ENCODE measurements at places on chromosomes 2 and 18.

DNA sequence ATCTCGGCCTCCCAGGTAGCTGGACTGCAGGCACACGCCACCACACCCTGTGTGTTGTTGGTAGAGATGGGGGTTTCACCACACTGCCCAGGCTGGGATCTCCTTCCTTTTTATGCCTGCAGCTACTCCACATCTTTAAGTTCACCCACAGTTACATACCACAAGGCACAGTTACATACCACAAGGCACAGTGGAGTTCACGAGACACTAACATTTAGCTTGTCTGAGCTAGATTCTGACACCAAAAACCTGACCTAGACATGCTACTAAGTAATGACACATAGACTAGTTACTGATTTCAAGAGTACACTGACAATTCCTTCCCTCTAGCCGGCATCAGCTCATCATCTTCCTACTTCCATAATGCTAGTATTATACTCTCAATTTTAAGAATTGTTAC is 4.3 kb downstream of the POLR2D start:
- DNase-seq, result no peak

GRCh38 chr18:8871489-8871888 is 166.1 kb downstream of the MTCL1 start:
- no peak for DNase-seq

DNA sequence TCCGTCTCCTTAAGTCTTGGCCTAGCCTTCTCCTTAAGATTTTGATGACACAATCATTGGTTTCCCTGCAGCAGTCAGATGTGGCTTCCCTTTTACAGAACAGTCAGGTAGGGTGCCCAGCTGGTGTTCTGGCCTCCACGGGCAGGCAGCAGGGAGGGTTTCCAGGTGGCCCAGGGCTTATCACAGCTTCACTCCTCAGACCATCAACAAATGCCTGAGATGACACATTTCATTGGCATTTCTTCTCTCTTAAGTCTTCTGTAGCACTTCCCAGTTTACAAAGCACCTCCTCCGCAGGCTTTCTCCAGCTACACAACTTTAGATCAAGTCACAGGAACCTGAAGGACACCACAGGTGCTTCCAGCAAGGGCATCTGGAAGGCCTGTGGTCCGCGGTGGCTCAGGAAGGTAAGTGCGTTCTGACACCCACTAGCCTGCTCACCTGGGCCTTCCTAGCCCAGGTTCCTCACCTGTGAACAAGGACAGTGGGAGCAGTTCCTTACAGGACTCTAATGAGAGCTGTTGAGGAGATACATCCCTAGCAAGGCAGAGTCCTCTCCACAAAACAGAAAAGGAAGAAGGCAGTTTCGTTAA is 37.6 kb downstream of the PTPN18 start:
- DNase-seq, result no peak

- no peak for DNase-seq
These were observed 296.2 kb upstream of the NRP2 start for GRCh38 chr2:205386109-205386508.

GRCh38 chr2:25174192-25174861 is 5.9 kb upstream of the POMC start:
- DNase-seq, result peak; percentile 26

- DNase-seq, result peak; percentile 68
These were observed 1.0 kb upstream of the MAP4K4 start for GRCh38 chr2:101696272-101697123.
